Astrocyte of the hippocampus (primary cell): ENCODE measurements at places on chromosomes 2 and 18.
A peak's percentile ranks its signal among the peaks of the same experiment; 100 is the strongest.

DNA sequence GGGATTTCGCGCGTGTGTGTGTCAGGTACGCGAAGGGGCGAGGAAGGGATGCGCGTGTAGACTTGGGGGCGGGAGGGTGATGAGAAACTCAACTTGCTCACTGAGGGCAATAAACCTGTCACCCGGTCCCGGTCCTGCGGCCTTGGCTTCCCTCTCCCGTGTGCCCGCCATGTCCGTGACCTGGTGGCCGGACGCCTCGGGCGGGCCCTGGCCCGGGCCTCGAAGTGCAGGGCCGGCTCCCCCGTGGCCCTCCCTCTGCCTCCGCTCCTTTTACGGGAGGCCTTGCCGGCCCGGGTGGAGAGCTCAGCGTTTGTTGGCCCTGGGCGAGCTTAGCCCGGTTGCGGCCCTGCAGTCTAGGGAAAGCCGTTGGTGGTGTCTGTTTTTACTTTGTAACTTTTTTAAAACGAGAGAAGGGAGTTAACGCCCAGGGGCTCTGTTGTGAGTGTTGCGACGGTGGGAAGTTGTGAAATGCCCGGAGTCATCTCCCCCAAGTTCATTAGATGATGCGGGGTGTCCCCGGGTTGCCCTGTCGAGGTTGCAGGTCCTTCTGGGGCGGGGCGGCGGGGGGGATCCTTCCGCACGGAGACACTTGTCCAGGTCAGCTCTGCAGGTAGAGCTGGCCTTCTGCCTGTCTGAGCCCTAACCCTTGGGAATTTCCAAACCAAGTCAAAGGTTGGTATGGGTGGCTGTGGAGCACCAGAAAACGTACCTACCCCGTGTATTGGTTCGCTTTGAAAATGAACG lies 883 bp downstream of the SMCHD1 start:
- peak; percentile 71 for DNase-seq

DNA sequence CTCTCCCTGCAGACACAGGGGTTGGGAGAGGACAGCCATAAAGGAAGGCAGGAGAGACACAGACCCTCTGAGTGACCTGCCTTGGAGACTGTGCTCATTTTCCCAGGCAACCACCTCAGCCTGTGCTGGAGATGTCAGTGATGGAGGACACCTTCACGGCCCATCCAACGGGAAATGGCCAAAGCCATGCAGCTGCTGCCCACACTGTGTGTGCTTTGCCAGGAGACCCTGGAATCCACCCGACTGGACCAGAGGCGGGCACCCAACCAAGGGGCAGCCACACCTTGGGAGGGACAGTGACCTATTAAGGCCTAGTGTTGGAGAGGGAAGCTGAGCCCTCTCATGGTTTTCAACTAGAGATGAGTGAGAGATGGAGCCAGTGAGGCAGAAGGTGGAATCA lies 192.5 kb downstream of the SMAD2 start:
- DNase-seq: no peak

DNA sequence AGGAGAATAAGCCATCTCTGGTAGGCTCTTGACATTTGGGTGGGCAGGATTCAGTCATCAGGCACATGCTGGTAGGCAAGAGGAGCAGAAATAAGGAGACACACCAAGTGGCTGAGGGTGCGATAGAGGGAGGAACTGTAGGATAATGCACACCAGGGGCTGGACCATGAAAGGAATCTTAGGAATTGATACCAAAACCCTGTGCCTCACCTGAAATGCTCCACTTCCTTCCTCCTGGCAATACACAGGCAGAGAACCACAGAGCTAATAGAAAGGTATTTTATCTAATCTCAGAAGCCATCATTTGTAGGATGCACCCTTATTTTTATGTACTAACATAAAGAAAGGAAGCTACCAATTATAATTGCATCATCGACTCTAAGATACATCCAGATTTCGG lies 4.4 kb upstream of the CYP1B1 start:
- DNase-seq: no peak

GRCh38 chr18:53567929-53568574 lies 656.4 kb downstream of the MBD2 start:
- peak; percentile 61 for DNase-seq

DNA sequence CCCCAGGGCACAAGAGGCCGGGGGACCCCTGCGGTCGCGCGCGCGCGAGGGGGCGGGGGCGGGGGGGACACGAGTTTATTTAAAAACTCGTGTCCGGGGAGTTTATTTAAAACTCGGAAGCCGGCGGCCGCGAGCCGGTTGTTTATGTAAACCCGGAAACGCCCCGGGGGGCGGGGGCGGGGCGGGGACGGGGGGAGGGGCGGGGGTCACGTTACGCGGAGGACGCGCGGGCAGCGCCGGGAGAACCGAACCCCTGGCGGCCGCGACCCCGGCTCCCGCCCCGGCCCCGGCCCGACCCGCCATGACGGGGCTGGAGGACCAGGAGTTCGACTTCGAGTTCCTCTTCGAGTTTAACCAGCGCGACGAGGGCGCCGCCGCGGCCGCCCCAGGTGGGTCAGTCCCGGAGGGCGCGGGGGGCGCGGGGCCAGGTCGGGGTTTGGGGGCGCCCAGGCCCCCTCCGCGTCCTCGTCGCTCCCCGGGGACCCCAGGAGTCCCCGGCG lies 4.4 kb downstream of the NFATC1 start:
- DNase-seq: peak; percentile 46

- DNase-seq: peak; percentile 4
Measured at GRCh38 chr18:43130716-43131260, 15.3 kb upstream of the RIT2 start.

GRCh38 chr2:82391386-82391785 lies 2067.7 kb downstream of the SUCLG1 start:
- no peak for DNase-seq

DNA sequence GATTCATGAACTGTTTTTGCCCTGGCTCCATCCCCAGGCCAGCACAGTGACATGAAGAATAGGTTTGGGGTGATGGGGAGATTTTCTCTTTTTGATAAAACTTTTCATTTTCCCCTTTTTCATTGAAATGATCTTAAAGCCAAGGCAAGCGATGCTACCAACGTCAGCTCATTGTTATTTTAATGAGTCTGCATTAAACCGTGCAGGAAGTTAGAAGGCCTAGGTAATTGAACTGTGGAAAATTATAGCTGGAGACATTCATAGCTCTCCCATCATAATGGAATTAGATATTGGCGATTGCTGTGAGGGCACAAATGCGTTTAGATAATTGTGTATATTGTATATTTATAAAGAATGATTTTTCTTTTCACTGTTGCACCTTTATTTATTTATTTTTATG lies 33.2 kb downstream of the SMARCAL1 start:
- DNase-seq: no peak

DNA sequence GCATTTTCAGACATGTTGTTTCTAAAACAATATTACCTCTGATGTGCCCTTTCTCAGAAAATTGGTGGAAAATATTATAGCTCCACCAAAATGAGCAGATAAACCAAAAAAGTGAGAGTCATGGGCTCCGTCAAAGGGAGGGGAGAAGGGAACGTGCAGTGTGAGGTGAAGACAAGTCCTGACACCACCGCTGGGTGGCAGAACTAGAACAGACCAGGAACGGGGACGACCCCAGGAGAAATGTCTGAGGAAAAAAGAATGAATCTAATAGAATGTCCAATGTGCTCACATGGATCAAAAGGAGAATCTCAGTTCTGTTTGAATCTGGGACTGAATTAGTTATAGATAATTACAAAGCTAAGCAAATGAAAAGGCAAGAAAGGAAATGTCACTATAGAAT lies 22.6 kb upstream of the BCL2 start:
- peak; percentile 61 for DNase-seq

DNA sequence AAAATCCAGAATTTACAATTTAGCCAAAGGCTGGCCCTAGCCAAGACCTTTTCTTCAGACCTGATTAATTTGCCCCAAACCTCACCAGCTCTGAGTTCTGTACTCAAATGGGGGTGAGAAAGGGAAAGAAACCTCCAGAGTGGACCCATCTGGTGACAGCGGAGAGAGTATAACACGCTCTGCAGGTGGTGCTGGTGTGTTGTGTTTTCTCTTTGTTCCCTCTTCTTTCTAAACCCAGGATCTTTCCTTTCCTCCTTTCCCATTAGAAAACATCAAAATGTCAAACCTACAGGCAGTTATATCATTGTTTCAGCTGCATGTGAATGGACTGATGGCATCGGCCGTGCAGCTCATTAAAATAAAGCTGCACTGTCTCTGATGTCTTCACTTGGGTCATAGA lies 253.2 kb upstream of the SP5 start:
- peak; percentile 10 for DNase-seq

DNA sequence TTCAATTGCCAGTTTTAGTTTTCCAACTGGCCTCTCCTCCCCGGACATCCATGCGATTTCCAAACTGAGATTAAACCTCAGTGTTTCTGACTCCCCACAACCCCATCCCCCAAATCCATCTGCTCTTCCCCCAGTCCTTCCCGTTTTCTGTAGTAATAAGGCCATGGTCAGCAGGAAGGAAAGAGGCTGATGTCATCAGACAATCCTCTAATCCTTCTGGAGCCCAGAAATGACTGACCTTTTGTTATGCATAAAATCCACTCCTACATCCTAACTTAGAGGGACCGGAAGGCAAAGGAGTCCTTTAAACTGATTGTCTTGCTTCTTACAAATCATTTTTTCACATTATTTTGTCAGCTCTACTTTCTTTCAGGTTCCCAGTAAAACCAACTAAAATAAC lies 155.8 kb downstream of the INO80D start:
- DNase-seq: peak; percentile 53
